ENCODE measurements at places on chromosomes 2 and 18.

DNA sequence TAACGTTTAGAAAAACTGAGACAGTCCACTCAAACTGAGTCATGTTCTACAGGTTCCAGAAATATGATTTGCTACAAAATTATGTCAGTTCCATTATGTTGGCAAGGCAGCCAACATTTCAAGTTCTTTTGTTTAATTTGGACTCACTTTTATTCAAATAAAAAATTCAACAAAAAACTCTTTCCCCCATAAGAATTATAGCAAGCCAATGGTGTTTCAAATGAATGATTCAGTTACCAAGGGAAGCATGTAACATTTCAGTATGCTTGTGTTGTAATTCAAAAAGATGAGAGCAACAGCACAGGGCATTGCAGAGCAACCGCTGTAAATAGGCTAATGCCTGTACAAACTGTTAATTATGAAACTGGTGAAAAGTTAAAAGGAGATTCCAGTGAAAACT is 140.8 kb downstream of the FIGN start:
- no peak for DNase-seq

- DNase-seq = no peak
These were observed 556 bp downstream of the CYRIA start for GRCh38 chr2:16664809-16665747.

DNA sequence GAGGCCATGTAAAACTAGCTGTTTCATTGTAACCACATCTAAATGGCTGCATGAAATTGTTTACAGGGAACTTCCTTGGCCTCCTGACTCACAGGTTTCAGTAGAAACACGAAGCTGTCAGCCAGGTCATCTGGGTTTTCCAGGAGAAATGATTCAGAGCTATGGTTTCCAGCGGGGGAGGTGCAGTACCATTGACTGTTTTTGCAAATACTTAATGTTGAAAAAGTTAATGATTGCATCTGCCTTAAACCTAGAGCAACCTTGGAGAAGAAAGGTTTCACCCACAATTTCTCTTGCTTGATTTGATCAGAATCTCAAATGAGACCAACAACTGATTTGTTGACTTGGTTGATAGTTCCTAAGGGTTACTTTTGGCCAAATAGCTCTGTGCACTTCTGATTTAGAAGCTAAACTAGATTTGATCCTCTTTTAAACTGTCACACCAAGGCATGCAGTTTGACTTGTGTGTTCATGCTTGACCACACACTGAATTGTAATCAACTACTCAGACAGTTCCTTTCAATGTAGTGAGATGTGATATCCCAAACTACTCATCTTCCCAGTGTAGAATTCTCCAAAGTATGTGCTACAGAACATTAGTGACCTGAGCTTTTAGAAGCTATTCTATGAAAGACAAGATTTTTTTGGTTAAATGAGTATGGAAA is 193.5 kb upstream of the CHST9 start:
- no peak for DNase-seq

GRCh38 chr2:156196031-156196430 is 136.5 kb downstream of the NR4A2 start:
- no peak for DNase-seq

DNA sequence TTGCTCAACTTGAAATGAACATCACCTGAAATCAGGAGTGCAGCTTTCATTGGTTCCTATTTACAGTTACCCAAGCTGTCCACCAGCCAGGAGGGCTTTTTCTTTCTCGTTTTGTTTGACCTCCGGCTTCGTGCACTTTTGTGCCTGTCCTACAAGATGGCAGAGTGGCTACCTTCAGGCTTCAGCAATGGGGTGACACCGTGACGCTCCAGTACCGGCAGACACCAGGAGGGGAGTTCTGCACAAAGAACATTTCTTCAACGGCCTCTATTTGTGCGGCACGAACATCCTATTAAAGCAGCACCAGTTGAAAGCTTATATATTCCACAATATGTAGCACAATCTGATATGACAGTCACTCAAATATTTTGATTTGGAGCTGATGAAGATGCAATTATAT is 18.3 kb downstream of the RNASEH1 start:
- DNase-seq = no peak

Data from stimulated activated CD4-positive, alpha-beta T cell treated with anti-CD3 and anti-CD28 coated beads, Interleukin-4, amount 100 ng/mL, for 48 hours (primary cell).